Left hindlimb (tissue), 1 donor: ENCODE measurements at places on chromosomes 16 and 17.

- no peak for DNase-seq
These were observed 26.6 kb upstream of the SKAP1 start for GRCh38 chr17:48456589-48456988.

- DNase-seq, result no peak
These were observed 34.6 kb downstream of the RGS9 start for GRCh38 chr17:65171752-65172151.

- DNase-seq, result no peak
These were observed 106.2 kb upstream of the HS3ST4 start for GRCh38 chr16:25585526-25585925.

DNA sequence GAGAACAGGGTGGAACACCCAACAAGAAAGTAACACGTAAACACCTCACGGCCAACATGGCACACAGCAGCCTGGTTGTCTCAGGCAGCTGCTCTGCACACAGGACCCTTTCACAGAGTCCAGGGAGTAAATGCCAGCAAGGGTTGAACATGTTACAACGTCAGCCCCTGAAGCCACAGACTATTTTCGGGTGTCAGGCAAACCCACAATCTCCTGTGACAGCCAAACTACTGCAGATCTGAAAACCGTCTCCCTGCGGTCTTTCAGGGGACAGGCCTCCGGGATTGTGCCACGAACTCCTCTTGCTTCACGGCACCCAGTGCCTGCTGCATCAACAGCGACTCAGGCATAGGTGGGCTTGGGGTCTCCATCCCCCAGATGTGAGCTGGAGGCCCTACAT lies 127.7 kb downstream of the XYLT1 start:
- DNase-seq, result peak; percentile 81

- DNase-seq, result no peak
These were observed 16.1 kb downstream of the HIC1 start for GRCh38 chr17:2071024-2071385.

GRCh38 chr17:74212209-74212912 lies 1.0 kb upstream of the TTYH2 start:
- DNase-seq, result peak; percentile 56

GRCh38 chr17:55210292-55210691 lies 54.5 kb upstream of the HLF start:
- no peak for DNase-seq

DNA sequence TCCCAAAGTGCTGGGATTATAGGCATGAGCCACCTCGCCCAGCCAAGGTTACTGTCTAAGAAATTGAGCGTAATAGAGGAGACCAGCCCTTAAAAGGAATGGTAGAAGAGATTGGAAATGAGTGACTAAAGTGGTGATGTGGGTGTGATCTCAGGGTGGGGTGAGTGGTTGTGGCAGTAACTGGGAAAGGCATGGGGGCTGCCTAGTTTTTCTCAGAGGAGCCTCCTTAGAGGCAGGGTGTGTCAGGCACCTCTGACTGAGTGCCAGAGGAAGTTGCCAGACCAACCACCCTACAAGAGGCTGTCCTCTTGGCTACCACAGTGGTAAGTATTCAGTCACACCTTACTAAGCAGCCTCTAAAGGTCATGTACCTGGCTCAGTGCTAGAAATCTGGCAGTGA lies 8.9 kb downstream of the DUS2 start:
- DNase-seq, result no peak

- peak; percentile 47 for DNase-seq
These were observed 2.2 kb upstream of the BAHCC1 start for GRCh38 chr17:81392909-81393654.

DNA sequence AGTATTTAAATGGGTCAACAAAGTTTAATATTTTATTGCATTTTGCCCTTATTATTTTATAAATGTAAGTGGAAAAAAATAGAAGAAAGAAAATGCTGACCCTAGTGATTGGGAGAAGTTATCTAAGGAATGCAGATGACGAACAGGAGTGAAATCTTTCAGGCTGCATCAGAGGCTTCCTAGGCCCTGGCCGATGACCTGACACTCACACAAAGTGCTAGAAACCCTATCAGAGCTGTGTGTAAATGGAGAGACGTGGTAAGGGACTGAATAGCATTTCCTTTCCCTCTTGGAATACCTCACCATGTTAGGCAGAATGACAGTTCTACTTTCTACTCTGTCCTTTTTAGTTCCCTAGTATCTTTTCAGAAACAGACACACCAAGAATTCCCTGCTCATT lies 44.9 kb upstream of the CNEP1R1 start:
- DNase-seq, result no peak

DNA sequence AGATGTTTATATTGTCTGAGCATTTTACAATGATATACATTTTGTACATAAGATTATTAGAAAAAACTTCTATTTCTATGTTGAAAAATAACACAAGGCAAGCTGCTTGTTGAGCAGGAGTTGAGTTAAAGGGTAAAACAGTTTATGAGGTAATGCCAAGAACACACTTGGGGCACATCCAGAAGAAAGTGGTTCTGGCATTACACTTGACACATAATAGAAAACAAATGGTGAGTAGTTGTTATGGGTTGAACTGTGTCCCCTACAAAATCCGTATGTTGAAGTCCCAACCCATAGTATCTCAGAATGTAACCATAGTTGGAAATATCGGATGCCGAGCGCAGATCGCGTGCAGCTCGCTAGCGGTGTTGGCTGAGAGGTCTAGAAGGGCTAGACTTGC lies 354.3 kb upstream of the GOT2 start:
- DNase-seq, result no peak

- no peak for DNase-seq
These were observed 691.3 kb downstream of the MAF start for GRCh38 chr16:78909226-78909625.

DNA sequence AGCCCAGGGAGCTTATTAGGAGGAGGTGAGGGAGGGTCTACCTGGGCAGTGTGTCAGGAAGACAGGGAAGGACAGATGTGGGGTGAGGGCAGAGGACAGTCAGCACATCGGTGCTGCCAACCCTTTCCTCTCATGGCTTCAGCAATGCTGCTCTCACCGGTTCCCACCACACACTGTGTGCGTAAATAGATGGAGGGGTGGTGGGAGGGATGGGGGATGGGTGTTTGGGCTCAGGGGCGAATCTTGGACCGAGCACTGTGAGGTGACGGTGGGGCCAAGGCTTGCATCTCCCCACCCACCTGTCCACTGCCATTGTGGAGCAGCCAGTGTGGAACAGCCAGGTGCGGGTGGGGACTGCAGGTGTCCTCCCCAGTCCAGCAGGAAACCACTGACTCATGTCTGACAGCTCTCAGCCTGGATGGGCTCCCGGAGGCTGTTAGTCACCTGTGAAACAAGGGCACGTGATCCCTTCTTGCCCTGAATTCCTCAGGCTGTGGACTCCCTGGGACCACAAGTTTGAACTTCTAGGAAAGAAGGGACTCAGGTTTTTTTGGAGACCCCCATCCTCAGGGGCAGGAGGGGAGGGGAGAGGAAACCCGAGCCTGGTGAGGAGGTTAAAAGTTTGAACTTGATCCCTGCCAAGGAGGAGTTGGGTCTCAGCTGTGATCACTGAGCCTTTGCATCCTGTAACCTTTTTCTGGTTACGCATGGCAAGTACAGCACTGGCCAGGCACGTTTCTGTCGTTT lies 42.7 kb upstream of the SMPD3 start:
- DNase-seq, result no peak

- no peak for DNase-seq
These were observed 23.9 kb downstream of the COX4I1 start for GRCh38 chr16:85823328-85823920.

DNA sequence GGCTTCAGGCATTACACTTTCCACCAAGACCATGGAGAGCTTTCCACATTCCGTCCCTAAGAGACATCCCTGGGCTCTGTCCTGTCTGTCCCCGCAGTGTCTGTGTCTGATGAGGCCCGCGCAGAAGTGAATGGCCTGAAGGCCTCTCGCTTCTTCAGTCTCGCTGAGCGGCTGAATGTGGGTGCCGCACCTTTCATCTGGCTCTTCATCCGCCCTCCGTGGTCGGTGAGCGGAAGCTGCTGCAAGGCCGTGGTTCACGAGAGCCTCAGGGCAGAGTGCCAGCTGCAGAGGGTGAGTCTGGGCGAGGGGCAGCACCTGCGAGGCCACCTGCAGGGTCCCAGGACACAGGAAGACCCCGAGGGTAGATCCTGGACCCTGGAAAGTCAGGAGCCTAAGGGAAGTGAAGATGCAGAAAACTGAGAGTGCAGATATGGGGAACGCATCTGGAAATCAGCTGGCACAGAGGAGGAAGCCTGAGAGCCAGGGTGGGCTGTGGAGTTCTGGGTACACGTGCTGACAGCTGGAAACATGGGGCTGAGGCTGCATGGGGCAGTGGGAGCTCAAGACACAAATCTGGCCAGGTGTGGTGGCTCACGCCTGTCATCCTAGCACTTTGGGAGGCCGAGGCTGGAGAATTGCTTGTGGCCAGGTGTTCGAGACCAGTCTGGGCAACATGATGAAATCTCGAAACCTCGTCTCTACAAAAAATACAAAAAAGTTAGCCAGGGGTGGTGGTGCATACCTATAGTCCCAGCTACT lies 8.0 kb downstream of the CCNF start:
- no peak for DNase-seq

DNA sequence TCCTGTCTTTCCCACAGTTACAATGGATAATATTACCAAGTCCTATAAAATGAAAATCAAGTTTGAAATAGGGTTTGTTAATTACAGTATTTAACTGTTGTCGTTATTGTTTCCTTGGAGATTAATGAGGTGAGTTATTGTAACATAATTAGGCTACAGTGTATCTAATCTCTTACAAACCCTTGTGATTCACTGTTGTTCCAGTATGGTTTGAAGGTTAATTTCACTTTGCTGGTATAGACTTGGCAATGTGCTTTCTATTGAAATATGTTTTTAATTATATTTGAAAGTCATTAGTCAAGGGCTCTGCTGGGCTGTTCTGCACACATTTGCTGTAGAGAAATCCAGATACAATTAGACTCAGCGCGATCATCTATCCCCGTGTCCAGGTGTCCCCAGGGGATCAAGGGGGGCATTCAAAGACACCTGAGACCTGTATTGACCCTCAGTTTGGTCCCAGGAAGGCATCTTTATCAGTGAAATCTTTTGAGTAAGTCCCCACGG lies 624.6 kb upstream of the EEF2KMT start:
- DNase-seq, result no peak

DNA sequence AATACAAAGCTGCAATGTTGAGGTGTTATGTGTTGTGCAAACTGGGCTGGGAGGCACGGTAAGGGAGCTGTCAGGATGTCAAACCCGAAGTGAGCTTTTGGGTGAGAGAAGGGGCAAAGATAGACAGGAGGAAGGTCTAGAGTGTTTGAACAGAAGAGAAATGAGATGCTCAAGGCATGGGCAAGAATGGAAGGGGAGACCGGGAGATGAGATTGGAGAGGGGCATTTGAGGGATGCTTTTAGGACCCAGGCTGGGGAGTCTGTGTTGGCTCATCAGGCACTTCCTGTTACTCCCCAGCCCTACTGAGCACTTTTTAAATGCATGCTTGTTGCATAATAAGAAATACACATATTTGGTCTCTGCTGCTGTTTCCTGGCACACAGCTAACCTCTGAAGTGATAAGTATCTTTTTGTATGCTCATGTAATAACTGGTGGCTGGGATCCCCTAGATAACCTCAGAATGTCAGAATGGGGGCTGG lies 13.7 kb downstream of the UNC45B start:
- DNase-seq, result no peak

GRCh38 chr17:41082626-41083025 lies 1.3 kb upstream of the KRTAP4-7 start:
- no peak for DNase-seq

- DNase-seq, result peak; percentile 82
These were observed at the start of gene SGSM2 for GRCh38 chr17:2336852-2337543. Gene SGSM2 (plus strand): TSS chr17:2337501. CDS start chr17:2337689, 188 bp downstream.
